ENCODE measurements at places on chromosomes 2 and 18. TPM values are rescaled to one million over a fixed set of nuclear protein-coding genes. Genes with fewer than 3 reads are reported as not detected.

GRCh38 chr2:102592601-102593000 is 26.8 kb upstream of the SLC9A2 start:
- no peak for DNase-seq
- H3K4me3 ChIP-seq, result no peak overlapping the region
- H3K27me3 ChIP-seq, result no peaks in the 10 kb centered on the region
- H3K4me1 ChIP-seq, result no peaks in the 10 kb centered on the region

DNA sequence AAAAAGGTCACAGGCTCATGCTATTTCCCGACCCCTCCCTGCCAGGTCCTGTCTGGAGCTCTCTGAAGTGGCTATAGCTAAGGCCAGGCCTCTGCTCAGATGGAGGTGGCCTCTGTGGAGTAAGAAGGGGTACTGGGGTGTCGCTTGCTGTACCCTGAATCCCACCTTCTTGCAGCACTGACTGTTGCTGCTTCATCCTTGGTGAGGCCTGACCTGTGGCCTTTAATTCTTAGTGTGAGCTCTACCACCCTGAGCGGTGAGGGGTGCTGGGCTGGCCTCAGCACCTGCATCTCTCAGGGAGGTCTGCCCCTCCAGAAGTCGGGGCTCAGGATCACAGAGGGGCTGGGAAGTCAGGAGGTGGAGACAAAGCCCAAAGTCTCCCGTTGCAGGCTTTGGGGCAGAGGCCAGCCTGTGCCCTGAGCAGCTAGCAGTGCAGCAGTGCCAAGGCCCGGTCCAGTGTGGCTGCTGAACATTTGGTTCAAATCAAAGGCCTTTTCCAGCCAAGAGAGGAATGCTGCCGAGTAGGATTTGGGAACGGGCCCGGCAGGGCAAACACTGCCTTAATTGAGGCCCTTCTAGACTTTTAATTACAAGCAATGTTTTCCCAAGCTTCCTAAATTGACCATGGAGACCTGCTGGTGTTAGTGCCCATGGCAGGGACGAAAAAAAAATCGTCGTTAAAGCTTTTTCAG is 133.5 kb upstream of the HAAO start:
- peak overlapping the region; percentile 93 for H3K27ac ChIP-seq
- no peak overlapping the region for H3K4me3 ChIP-seq
- H3K4me1 ChIP-seq, result peaks cover 96% of the 10 kb centered on the region
- no peaks in the 10 kb centered on the region for H3K36me3 ChIP-seq

DNA sequence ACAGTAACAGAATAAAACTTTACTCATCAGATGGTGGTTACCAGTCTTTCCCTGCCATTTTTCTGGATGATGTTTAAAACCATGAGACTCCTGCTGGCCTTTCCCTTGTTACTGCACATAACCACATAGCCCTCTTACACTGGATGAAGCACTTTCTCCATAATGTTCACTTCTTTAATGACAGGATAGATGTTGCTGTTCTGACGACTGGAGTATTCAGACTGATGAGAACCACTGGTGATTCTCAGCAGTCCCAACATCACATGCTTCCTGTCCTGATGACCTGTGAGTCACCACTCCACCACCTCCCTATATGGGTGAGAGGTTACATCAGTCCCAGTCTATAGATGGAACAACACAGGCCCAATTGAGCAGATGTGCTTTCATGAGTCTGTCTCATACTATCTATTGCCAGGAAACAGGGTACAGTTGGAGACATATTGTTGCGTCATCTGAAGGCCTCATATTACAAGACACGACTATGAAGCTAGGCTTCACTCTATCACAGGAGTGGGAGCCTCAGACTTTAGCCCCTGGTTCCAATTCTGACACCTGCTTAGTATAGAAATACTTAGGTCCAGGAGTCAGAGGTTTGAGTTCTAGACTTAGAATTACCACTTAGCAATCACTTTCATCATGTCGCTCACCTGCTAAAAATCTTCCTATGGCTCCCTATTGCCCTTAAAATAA is 145.7 kb upstream of the KLF7 start:
- H3K27me3 ChIP-seq, result no peaks in the 10 kb centered on the region
- H3K4me3 ChIP-seq, result no peak overlapping the region
- H3K27ac ChIP-seq, result no peak overlapping the region

DNA sequence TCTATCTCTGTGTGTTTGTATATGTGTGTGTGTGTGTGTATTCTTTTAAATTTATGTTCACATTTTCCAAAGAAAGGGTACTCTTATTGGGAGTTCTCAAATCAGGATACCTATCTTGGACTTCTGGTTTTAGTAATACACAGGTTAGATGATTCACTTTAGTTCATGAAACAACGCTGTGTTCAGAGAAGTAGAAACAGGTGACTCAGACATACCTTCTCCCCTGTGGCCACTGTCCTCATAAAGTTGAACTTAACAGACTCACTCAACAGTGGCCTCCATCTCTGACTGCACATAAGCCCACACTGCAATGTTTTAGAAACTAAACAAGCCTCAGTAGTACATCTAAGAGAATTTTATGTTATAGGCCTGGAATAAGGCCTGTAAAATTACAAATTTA is 566.6 kb upstream of the VRK2 start:
- no peak overlapping the region for H3K4me3 ChIP-seq
- H3K27me3 ChIP-seq, result no peaks in the 10 kb centered on the region
- no peak for DNase-seq
- H3K27ac ChIP-seq, result no peak overlapping the region
- no peaks in the 10 kb centered on the region for H3K4me1 ChIP-seq

DNA sequence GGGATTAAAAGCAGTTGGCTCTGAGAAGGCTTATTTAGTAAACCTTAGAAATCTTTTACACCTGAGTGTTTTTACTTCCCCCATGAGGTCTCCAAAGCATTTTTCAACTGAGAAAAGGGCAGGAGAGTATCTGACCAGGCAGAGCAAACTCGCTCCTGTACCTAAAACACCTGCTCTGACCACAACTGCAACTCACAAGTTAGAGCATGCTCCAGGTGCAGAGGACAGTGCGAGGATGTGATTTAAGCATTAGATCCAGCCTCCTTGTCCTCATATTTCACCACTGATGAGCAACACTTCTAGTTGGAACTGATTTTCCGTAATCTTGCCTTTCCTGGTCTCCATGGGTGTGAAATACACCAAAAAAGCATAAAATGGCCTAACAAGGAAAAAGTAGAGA is 34.5 kb upstream of the TBC1D8 start:
- H3K4me3 ChIP-seq, result no peak overlapping the region
- H3K4me1 ChIP-seq, result no peaks in the 10 kb centered on the region
- no peak for DNase-seq
- H3K36me3 ChIP-seq, result no peaks in the 10 kb centered on the region
- H3K27ac ChIP-seq, result no peak overlapping the region

DNA sequence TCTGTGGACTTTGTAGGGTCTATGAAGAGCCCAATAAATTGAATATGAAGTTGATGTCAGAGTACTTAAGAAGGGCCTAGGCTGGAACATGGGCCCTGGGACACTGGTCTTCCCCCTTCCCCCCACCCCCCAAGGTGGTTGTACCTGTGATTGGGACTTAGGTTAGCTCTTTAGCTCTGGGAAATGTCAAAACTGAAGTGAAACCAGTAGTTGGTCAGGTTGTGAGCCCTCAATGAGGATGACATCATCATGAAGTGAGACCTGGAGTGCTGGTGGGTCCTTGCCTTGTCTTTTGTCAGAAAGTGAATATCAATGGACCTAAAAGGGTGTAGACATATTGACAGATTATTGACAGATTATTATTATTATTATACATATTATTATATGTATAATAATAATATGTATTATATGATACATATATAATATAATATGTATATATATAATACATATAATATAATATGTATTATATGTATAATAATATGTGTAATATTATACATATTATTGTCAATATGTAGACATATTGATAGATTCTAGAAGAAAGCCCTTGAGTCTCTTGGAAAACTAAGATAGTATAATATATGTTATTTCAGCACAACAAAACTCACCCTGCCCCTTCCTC is 5.4 kb downstream of the MARS2 start:
- no peak for DNase-seq
- no peaks in the 10 kb centered on the region for H3K27me3 ChIP-seq
- no peaks in the 10 kb centered on the region for H3K36me3 ChIP-seq
- no peak overlapping the region for H3K4me3 ChIP-seq
- peaks cover 32% of the 10 kb centered on the region for H3K4me1 ChIP-seq

GRCh38 chr2:138476940-138477339 is 24.6 kb upstream of the SPOPL start:
- H3K4me3 ChIP-seq, result no peak overlapping the region
- DNase-seq, result no peak
- no peaks in the 10 kb centered on the region for H3K36me3 ChIP-seq
- no peaks in the 10 kb centered on the region for H3K4me1 ChIP-seq
- no peak overlapping the region for H3K27ac ChIP-seq
- H3K27me3 ChIP-seq, result no peaks in the 10 kb centered on the region

DNA sequence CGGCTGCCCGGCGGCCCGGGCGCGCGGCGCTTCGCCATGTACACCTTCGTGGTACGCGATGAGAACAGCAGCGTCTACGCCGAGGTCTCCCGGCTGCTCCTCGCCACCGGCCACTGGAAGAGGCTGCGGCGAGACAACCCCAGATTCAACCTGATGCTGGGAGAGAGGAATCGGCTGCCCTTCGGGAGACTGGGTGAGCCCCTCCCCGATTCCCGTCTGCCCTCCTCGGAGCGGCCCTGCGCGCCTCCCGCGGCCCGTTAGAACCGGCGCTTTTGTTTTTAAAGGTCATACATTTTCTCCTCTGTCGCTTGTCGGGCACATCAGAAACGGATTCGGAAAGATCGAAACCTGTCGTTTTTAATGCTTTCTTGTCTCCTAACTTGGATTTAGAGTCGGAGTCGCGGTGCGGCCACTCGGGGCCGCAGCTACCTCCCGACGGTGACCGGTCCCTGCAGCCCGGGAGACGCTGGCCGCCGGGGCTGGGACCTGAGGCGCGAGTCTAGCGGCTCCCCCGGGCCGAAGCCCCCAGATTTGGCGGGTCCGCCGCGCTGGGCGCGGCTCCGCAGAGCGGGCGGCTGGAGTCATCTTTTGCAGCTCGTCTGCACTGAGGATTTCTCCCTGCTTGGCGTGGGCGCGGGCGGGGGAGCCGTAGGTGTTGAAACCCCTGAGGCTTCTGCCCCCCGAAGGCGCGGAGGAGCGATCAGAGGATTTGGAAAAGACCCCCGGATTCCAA is 519 bp downstream of the TTL start:
- H3K4me1 ChIP-seq, result peaks cover 10% of the 10 kb centered on the region
- H3K27me3 ChIP-seq, result no peaks in the 10 kb centered on the region
- no peaks in the 10 kb centered on the region for H3K36me3 ChIP-seq
- no peak for DNase-seq
- peak overlapping the region; percentile 76 for H3K4me3 ChIP-seq

The SLC19A3 gene
- total RNA-seq, result 4.9 TPM

All from thoracic aorta (tissue), 2 donors.